ENCODE measurements at places on chromosomes 12 and 14.

DNA sequence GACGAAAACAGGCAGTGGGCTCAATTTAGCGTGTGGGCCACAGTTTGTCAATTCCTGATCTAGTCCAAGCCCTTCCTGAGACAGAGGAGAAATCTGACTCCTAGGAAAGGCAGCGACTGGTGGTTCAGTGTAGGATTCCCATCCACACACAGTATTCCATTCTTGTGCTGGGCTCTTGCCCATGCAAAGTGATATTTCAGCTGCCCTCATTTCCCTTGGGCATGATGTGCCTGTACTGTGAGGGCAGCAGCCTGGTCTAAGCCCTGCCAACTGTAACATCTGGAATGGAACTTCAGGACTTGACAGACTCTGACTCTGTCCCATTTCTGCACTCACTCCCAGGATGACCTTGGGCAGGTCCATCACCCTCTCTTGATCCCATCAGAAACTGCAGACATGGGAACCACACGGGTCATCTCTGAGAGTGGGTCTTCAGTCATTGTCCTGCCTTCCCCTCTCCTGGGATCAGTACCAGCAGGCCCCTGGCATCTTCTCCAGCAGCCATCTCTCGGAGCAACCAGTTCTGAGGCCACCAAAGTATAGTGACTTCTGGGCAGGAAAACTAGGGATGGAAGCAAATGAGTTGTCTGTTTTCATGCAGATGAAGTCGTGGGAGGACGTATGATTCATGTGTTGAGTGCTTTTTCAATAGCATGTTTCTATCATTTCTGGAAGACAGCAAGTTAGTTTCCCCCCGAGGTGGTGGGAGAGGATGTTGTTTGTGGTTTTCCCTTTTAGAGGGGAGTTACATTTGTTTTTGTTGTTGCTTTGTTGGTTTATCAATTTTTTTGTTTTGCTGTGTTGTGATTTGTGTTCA lies 54.2 kb upstream of the BCL2L14 start:
- no peak for DNase-seq

GRCh38 chr14:20460458-20461224 lies 593 bp downstream of the PIP4P1 start:
- DNase-seq = no peak

DNA sequence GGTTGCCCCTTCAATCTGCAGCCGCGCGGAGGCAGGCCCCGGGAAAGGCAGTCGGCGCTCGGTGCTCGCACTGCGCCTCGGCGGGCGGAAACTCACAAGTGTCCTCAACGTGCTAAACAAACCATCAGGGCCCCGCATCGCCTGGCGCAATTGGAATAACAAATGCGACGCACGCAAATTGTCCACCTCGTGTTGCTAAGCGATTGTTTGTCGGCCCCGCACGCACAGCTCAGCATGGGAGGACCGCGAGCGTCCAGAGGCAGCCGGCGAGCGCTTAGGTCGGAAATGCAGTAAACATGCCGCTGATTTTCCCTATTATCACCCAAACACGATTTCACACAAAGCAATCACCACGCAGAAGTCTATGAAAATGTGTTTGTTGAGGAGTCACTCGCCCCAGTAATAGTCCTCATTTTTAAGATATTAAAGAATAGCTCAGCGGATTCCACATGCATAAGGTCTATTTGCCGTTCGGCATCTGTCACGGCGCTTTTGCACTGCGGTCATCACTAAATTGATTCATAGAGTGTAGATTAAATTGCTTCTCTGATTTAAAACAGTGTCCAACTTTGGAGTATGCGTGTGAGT lies 3.2 kb upstream of the GSC start:
- no peak for DNase-seq

GRCh38 chr12:69129017-69129416 lies 110.4 kb upstream of the CPSF6 start:
- no peak for DNase-seq

DNA sequence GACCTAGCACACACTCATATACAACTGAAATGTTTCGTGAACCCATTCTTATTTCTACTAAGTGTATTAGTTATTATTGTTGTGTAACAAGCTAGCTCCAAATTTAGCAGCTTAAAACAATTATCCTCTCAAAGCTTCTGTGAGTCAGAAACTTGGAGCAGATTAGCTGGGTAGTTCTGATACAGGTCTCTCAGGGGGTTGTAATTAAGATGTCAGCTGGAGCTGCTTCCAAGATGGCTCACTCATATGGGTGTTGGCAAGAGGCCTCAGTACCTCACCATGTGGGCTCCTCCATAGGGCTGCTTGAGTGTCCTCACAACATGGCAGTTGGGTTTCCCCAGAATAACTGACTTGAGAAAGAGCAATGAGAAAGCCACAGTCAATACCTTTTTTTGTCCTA lies 9.8 kb downstream of the GPR135 start:
- no peak for DNase-seq

DNA sequence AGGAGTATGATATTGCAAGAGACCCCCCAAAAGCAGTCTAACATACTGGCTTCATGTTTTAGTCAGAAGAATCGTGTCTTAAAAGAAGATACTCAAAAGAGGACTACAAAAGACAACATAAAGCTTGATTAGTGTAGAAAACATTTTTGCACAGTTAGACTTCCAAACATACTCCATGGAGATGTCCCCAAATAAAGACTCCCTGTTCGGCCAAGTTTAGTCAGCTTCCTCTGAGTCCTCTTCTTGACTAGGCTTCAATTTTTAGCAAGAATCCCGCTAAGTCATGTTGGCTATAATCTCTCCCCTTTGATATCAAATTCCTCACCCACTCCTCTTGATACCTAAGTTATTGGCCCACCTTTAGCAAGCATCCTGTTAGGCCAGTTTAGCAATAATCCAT lies 298.0 kb downstream of the RMST start:
- no peak for DNase-seq

DNA sequence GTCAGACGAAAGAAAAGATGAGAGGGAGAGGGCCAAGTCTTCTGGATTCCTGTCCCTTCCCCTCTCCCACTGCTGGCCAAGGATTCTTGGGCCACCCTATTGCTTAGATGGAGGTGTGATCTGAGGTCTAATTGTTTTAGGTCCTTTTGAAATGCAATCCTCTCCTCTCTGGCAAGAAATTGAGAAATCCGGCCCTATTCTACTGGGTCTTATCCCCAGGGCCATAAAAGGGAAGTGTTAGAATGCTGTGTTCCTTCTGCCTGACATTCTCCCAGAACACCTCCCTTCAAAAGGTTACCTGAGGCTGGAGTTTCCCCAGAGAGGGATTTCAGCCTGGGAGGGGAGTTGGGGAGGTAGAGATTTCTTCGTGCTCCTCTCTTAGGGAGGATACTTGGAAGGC lies 4.4 kb downstream of the WNT5B start:
- DNase-seq = no peak

DNA sequence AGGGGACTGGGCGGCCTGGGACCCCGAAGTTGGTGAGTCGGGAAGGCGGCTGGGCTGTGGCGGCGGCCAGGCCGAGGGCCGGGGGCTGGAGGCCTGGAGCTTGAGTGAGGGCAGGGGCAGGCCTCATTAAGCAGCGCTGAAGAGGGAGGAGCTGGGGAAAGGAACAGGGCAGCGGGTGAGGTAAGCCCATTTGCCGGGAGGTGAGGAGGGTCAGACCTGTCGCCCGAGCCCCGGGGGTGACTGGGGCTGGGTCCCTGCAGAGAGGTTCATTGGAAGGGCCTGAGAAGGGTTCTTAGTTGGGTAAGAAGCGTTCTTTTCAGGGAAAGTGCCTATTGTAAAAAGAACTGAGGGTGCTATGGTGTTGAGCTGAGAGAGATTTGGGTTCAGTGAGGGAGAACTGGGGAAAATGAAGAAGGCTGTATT lies 441 bp downstream of the RAB5B start:
- DNase-seq = peak; percentile 65

- DNase-seq = no peak
These were observed 323.9 kb downstream of the KCNC2 start for GRCh38 chr12:74885775-74886174.

DNA sequence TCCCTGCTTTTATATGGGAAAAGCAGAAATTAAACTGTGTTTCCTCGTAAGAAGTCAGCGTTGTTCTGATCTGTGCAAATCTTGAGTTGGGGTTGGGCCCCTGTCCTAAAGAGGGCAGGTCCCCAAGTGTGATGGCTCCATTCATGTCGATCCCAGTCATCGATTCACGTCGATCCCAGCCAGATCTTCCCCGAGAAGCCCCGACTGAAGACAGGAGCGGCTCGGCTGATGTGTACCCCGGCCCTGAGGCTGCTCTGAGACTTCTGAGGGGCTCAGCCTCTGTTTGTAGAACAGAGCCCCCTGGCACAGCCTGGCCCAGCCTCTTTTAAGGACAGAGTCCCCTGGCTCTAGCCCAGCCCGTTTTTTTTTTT lies 9.3 kb downstream of the PGAM5 start:
- no peak for DNase-seq

- no peak for DNase-seq
These were observed 3.3 kb downstream of the EEF1AKMT3 start for GRCh38 chr12:57775563-57776246.
